ENCODE measurements at places on chromosomes 16 and 17.

- DNase-seq: no peak
Observed at GRCh38 chr17:75313941-75314551, 24.8 kb upstream of the SLC25A19 start.

DNA sequence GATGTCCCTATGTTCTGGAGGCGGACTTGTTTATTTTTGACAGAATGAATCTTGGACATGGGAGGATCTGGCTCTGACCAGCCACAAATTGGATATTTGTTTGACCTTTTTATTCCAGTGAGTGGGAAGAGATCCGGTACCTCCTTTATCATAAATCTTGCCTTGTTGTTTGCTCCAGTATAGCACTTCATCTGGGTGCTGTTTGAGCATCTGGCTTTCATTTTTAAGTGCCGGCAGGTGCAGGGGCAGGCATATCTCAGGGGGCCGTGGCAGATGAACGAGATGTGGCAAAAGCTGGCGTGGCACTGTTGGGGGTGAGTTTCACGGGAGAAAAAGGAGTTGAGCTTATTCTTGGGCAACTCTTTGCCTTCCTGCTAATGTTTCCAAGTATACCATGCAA is 37.8 kb downstream of the MSI2 start:
- DNase-seq: no peak

- DNase-seq: no peak
Observed at GRCh38 chr17:32020943-32021614, 13.9 kb downstream of the LRRC37B start.

DNA sequence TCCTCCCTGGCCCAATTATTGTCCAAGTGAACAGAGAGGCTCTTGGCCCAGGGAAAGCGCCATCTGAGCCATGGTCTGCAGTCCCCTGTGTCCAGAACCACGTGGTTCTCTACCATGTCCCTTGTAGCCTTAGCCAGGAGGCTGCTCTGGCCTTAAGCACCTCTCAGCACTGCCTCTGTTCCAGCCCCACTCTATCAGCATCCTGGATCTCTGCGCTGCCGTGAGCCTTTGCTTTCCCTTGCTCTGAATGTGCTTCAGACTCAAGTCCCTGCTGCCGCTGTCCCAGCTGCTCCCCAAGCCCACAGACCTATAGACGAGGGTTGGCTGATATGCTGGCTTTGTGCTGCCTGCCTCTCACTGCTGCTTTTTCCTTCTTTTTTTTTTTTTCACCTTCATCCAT is 33.9 kb downstream of the CYB561 start:
- DNase-seq: no peak

- no peak for DNase-seq
Observed at GRCh38 chr16:89314854-89315253, 97.4 kb downstream of the ZNF778 start.

DNA sequence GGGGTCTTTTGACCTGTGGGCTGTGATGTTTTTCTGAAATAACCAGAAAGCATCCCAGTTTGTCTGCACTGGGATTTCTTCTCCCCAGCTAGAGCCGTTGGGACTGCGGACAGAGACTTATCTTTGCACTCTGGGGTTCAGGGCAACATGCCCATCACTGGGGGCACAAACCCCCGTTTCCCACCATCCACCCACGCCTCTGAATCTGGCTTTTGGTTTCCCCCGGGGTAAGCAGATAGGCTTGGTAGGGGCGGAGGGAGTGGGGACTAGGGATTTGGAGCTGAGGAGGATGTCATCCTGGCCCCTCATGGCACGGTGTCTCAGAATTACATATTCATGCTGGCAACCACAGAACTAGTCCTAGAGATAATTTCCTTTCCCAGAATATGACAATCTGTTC is 68.6 kb downstream of the CCDC182 start:
- DNase-seq: peak; percentile 18

DNA sequence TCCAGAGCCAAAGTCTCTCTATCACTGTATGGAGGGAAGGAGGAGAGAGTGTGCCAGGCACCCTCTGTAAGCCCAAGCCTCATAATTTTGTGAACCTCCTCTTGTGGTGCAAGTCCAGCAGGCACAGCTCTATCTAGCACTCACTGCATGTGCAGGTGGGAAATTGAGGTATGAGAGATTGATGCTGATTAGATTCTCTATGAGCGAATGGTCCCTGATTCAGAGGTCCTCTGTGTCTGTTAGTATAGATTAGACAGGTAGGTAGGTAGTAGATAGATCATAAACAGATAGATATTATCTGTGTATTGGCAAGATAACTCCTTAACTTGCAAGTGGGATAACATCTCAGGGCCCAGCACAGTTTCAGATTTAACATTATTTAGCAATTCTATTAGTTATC is 209.5 kb downstream of the CNTNAP4 start:
- DNase-seq: no peak

- no peak for DNase-seq
Observed at GRCh38 chr17:973053-973452, 6.5 kb downstream of the NXN start.

DNA sequence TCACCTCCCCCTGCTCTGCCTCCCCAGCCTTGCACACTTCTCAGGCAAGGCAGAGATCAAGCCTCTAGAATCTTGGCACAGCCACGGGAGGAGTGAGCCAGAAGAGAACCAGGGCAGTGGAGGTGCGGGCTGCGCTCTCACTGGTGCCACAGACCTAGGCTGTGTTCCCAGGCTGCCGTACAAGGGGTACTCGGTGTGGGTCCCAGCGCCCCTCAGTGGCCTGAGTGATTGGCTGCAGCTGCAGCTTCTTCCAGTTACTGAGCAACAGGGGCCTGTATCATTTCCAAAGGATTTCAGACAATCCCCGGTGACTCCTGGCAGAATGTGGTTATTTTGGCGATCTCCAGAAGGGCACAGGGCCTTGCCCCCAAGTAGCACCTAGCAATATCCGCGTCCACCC is 1852.1 kb downstream of the TP53TG3F start:
- DNase-seq: no peak

DNA sequence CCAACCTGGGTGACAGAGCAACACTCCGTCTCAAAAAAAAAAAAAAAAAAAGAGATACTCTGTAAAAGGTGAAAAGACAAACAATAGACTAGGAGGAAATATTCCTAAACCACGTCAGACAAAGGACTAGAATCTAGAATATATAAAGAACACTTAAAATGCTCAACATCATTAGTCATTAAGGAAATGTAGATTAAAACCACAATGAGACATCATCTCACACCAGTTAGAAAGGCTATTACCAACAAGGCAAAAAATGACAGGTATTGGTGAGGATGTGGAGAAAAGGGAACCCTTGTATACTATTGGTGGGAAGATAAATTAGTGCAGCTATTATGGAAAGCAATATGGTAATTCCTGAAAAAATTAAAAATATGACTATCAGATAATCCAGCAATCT is 903.1 kb upstream of the SOX9 start:
- DNase-seq: no peak

- DNase-seq: no peak
Observed at GRCh38 chr17:34765291-34765690, 185.9 kb downstream of the TMEM132E start.

GRCh38 chr17:56108811-56109284 is 44.4 kb upstream of the ANKFN1 start:
- DNase-seq: no peak

- no peak for DNase-seq
Observed at GRCh38 chr17:42891539-42892152, 9.0 kb upstream of the G6PC1 start.

DNA sequence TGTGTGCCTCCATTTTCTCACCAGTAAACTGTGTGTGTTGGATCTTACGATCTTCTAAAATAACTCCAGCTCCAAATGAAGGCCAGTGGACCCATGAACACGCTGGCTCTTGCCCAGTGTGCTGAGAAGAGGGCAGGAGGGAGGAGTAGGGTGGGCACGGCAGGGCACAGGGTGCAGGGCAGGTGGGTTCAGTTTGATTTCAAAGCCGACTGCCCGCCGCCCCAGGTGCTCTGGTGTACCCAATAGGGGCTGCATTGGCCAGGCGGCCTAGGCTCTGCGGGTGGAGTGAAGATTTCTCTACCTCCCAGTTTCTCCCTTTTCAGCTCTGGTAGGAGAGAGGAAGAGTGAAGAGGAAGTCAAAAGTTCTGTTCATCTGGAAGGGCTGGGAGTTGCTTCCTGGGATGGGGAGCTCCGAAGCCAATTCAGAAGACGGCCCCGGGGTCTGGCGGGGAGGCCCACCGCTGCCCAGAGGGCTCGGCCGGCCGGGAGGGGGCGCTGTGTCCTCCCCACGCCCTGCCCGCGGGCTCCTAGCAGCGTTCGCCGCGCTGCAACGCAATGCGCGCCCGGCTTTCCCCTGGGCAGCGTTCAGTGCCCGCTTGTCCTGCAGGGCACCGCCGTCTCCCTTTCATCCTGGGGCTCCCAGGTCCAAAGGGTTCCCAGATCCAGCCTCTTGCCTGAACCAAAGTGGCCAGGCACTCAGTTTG is 1.1 kb upstream of the CRHR1 start:
- peak; percentile 78 for DNase-seq

DNA sequence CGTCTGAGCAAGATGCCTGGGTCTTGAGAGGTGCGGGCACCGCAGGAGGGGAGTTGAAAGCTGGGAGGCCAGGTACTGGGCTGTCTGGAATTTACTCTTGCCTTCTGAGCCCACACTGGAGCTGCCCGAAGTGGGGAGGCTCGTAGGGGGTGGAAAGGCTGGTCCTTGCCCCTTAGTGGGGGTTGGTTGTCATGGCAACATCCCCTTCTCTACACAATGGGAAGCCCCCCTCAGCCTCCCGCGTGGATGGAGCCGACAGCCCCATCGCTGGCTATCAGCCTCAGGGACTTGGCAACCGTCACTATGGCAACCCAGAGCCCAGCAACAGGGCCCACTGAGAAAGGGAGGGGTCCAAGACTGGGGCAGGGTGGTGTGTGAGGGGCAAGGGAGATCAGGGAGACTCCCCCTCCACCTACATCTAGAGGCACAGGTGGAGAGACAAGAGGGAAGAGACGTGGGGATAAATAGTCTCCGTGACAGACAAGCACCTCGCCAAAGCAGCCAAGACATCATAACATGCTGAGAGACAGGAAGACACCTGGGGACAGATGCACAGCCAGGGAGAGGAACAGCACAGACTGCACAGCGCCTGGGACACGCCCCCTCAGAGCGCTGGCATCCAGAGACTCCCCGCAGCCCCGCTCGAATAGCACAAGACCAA is 5.3 kb upstream of the DNAH2 start:
- DNase-seq: no peak

- peak; percentile 44 for DNase-seq
Observed at GRCh38 chr16:67504031-67505021, 21.0 kb upstream of the AGRP start.

GRCh38 chr17:51992864-51993416 is 165.6 kb downstream of the CA10 start:
- no peak for DNase-seq

GRCh38 chr16:87041286-87041685 is 275.9 kb downstream of the C16orf95 start:
- no peak for DNase-seq

DNA sequence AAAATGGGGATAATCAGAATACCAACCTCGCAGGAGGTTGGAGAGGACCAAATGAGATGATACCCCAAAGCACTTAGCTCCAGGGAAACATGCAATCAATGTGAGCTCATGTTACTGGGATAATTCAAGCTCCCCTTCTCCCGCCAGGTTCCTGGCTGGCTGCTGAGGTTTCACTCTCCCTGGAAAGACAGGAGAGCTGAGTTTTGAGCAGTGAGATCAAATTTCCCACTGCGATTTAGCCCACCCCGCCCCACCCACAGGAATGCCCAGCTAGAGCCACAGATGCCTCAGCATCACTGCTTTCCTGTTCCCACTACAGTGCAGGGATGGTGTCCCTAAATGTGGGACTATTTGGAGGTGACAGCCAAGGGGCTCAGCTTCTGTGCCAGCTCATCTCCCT is 56.7 kb downstream of the ZNF423 start:
- DNase-seq: no peak

- DNase-seq: peak; percentile 16
Observed at GRCh38 chr17:8466873-8467272, 31.2 kb downstream of the NDEL1 start.

- no peak for DNase-seq
Observed at GRCh38 chr17:6969323-6969726, 26.5 kb upstream of the ALOX12 start.

GRCh38 chr17:42090964-42091790 is 7.1 kb downstream of the ZNF385C start:
- DNase-seq: no peak

DNA sequence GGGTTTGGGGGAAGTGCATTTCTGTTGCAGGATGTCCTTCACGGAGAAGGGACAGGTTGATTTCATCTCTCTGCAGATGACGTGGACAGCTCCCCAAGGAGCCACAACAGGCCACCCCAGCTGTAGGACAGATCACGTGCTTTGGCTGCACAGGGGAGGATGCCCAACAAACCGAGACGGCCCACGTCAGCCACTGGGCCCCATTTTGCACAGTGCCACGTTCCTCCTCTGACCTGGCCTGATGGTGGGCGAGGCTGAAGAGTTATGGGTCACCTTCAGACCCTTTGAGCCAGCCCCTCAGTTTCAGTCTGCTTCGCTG is 9.0 kb upstream of the RHBDL3 start:
- DNase-seq: no peak

GRCh38 chr17:60724647-60725046 is 47.0 kb downstream of the BCAS3 start:
- no peak for DNase-seq

- peak; percentile 54 for DNase-seq
Observed at GRCh38 chr17:8124350-8125153, 646 bp upstream of the HES7 start.

- no peak for DNase-seq
Observed at GRCh38 chr16:79067600-79067999, 532.9 kb downstream of the MAF start.

GRCh38 chr17:40072040-40072734 is 9.4 kb downstream of the THRA start:
- no peak for DNase-seq

GRCh38 chr16:54316095-54316889 is 29.7 kb upstream of the IRX3 start:
- DNase-seq: no peak

DNA sequence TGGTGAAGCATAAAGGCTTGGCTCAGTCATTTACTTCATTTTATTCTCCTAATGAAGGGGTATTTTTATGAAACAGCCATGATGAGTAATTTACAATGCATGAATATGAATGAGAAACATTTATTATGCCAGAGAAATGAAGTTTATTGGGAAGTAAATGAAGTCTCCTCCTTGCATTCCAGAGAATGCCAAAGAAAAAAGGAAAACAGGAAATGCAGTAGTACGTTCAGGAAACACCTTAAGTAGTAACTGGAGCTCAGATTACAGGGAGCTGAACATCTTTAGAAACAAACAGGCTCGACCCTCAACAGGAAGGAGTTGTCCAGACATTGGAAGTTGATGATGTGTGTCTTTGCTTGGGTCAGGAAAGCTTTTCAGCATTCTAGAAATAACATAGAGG is 4.6 kb downstream of the KRT34 start:
- DNase-seq: no peak

DNA sequence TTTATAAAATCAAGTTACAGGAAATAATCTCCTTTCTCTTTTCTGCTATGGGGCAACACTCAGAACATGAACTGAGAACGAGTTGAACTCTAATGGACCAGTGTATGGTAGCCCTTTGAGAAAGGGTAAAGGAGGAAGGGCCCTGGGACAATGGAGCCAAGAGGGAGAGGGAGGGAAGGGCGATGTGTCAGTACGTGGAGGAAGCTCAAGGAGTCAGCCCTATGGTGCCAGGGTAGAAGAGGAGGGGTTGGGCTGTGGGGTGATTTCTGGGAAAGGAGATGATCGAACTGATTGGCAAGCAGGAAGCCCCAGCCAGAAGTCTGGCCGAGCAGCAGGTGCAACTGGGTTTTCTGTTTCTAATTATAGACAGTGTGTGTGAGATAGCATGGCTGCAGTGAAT is 4.3 kb upstream of the WIPI1 start:
- DNase-seq: peak; percentile 67

GRCh38 chr17:50144845-50145531 is 5.5 kb downstream of the PPP1R9B start:
- peak; percentile 57 for DNase-seq

- DNase-seq: peak; percentile 36
Observed at GRCh38 chr17:81097943-81098308, 63.0 kb downstream of the BAIAP2 start.

Data from stimulated activated CD8-positive, alpha-beta memory T cell treated with anti-CD3 and anti-CD28 coated beads, Interleukin-4, amount 100 ng/mL, for 48 hours (primary cell).